ENCODE measurements at places on chromosomes 13 and 19.

DNA sequence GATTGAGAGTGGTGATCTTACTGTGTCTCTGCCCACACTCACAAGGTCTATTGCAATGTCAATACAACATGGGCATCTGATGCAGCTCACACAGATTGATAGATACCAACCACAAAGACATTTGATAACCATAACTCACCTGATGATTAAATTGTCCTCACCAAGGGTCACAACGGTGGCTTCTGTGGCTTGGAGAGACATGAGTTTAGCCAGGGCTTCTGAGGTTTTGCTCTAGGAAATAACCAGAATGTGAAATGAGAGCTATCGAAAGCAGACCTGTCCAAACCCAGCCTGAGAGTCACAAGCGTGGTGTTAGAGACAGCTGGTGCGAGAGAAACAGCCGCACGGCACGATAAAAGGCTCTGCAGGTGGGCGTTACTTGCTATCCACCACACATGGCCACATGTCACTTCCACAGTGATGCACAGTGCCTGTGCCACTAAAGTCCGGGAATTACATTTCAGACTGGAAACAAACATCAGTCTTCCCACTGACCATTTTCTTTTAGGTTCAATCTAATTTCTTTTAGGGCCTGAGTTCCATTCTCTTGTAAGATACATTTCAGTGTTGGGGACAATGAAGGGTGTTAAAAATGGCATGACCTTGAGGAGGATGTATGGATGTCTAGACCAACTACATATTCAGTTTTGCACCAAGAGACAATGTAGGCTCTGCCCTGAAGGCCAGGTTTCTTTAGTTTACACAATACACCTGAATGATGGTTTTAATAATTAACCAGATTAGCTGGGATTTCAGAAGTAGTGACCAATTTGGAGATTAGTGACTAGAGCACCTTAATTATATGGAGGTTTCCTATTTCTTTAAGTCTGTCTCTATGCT, 53.7 kb downstream of the ATP7B start:
- DNase-seq = no peak

DNA sequence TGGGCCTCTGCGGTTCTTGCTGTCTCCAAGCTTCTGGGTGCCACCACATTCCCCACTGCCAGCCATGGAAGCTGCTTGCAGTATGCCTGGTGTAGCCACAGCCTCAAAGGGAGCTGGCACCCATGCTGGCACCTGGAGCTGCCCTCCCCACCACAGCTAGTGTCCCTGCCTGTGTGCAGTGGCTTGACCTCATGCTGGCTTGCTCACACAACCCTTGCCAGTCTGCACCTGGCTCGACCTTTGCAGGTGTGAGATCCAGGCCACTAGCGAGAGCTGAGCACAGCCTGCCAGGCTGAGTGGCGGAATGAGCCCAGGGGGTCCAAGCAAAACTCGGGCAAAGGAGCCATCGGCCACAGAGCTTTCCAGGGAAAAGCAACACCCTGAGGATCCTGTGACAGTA, 236.7 kb upstream of the CSNK1A1L start:
- DNase-seq = no peak

DNA sequence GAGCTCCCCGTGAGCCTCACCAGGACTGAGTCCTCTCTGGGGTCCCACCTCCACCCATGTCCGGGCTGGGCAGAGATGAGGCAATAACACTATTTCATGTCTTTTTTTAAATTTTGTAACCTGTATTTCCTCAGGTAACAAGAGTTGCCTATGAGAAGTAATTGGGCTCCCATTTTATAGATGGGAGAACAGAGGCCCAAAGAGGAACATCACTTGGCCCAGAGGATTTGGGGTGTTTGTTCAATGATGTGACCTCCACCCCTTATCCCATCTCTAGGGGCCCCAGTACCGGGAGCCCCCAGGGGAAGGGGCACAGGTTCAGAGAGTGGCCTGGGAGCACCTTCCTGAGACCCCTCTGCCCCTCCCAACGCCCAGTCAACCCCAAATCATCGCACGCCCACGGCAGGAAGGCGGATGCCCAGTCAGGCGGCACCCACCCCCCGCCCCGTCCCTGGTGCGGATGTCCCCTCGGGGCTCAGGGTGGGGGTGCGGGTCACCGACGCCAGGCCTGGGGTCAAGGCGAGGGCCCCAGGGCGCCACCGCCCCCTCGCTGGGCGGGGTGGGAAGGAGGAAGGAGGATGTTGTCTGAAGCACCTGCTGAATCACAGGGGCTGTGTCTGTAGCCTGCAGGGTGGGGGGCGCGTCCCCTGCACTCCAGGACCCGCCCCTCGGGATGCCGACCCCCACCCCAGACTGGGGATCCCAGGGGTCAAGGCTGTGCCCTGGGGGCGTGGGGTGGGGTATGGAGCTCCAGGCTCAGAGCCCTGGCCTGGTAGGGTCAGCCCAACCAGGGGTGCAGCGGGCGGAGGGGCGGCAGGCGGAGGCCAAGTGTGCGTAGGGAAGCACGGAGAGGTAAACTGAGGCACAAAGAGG, 9.0 kb upstream of the CIRBP start:
- DNase-seq = no peak

DNA sequence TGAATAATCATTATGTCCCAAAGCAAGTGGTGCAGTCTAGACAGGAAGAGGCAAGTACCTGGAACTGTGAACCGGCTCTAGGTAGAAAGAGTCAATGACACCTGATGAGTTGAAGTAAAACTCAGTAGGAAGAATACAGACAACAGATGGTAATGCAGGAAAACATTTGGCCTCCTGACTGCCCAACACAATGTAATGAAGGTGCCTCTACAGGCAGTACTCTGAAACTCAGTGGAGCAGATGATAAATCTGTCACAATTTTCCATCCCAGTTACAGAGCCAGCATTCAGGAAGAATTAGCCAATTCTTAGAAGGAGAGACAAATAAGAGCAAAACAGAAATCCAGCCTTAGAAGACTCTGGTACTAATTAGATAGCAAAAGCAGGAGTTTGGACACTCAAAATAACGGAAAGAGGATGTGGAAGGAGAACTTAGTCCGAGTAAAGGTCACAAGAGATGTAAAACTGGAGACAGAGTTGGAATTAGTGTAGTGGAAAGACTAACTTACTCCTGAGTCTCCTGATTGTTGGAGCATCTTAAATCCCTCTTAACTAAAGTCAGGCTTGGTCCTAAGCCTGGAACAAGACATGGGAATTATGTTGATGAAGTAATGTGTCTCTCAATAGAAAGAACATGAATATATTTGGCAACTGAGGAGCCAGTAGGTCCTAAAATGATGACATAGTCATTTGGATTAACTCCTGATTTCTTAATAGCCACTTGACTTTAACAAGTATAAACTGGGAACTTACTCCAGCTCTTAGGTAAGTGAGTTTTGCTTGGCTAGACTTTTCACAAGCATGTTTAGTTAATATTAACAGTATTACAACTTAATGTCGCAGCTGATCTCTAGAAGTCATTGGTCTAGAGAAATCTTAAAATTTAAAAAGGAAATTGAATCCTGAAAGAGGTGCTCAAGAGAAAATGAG, 457.3 kb upstream of the MIR17HG start:
- DNase-seq = no peak

DNA sequence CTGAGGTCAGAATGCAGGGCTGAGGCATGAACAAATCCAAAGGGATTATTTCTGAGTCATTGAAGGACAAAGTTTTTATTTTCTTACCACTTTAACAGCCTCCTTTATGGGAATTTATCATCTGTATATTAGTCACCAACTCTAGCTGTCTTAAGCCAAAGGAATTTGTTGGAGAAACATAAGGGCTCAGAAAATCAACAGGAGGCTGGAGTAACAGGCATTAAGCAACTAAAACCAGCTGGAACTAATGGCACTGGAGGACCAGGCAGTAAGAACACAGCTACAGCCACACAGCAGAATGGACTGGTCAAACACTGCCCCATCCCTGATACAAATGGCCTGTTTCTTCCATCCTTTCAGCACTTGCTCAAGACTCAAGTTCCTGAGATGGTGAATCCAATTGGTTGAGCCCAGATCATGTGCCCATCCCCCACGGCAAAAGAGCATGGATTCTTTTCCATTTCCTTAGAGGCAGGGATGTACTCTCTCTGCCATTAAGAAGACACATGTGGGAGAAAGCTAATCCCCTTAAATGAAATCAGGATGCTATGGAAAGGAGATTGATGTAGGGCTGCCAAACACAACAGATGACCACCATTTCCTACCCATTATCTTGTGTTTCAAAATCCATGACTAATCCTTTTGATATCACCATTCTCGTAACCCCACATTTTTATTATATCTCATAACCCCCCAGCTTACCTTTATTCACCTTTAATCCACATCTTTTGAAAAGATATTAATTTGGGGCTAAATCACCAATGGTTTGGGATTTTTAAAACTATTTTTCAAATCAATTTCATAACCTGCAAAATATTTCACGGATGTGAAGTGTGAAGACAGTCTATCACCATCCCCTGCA, 157.0 kb upstream of the FNDC3A start:
- no peak for DNase-seq

- no peak for DNase-seq
Measured at GRCh38 chr13:93765062-93765461, 538.5 kb downstream of the GPC6 start.

DNA sequence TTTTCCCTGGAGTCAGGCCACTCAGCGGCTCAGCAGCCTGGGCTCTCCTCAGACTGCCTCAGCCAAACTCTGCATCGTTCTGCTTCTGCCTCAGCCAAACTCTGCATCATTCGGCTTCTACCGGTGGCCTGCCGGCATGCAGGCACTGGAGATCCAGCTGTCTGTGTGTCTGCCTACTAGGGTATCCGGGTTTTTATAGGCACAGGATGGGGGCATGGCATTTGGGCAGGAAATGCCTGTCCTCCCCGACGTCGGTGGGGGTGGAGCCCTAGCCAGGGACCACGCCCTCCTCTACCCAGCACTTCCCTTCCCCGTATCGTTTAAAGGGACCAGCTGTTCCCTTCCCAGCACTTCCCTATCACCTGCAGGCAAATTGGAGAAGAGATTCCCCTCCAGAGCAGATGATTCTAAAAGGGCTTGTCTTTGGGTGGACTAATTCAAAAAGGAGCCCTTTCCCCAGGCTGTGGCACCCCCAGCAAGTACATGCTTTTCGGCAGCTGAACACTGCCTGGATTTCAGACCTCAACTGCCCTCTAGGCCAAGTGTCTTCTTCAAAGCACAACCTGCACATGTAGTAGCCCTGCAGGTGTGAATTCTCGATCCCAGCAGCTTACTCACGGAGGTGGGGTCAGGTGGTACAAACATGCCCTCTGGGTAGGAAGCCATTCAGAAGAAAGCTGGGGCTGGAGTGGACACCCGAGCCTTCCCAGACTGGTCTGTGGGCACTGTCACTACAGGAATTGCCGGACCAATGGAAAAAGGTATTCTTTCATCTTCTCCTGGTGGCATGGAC, 25.4 kb upstream of the GPR12 start:
- DNase-seq = no peak

DNA sequence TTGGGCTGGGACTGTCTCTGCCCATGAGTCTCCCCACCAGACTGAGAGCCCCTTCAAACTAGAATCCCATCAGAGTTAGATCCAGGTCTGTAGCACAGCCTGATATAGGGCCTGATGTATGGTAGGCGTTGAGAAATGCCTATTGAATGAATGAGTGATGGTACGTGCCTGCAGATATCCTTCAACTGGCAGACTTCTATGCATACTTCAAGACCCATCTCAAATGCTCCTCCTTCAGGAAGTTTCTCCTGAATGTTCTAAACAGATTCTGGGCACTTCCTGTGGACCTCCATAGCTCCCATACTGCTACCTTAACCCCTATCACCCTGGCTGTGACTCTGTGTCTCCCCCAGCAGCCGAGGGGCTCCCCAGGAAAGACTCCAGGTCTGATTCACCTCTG, 48.2 kb downstream of the KCNC3 start:
- no peak for DNase-seq

DNA sequence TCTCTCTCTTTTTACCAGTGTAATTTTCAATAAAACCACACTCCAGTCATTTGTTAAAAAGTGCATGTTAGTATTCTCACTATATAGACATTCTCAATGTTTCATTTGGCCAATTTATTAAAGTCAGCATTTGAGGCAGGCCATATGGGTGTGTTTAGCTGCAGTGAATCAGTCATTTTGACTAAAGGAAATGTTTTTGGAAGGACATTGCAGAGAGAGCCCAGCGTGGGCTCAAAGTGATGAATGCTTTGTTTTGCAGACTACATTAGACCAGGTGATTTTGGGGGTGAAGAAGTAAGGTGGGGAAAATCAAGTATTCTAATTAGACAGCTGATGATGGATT, 116.7 kb downstream of the POSTN start:
- no peak for DNase-seq

GRCh38 chr13:23992781-23993679, 95.7 kb upstream of the C1QTNF9B start:
- no peak for DNase-seq

GRCh38 chr13:21986602-21987001, 315.7 kb downstream of the FGF9 start:
- DNase-seq = no peak

GRCh38 chr19:10501971-10502523, 1.1 kb downstream of the KEAP1 start:
- DNase-seq = peak; percentile 76

- no peak for DNase-seq
Measured at GRCh38 chr19:52778811-52779210, 7.8 kb downstream of the ZNF600 start.

DNA sequence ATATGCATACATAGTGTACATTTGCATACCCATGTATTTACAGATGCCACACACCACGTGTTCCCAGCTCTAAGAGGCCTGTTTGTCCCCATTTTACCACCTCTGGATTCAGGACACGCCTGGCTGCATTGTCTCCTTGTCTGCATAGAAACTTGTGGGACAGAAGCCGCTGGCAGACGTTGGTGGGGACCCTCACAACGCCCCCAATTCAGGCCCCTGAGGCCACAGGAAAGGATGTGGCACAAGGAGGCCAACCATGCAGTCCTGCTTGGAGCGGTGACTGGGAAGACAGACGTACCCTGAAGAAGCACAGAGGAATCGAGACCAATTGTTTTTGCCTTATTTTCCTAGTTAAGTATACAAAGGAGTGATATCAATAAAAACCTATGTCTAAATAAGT, 96.1 kb downstream of the ANKRD10 start:
- DNase-seq = no peak

DNA sequence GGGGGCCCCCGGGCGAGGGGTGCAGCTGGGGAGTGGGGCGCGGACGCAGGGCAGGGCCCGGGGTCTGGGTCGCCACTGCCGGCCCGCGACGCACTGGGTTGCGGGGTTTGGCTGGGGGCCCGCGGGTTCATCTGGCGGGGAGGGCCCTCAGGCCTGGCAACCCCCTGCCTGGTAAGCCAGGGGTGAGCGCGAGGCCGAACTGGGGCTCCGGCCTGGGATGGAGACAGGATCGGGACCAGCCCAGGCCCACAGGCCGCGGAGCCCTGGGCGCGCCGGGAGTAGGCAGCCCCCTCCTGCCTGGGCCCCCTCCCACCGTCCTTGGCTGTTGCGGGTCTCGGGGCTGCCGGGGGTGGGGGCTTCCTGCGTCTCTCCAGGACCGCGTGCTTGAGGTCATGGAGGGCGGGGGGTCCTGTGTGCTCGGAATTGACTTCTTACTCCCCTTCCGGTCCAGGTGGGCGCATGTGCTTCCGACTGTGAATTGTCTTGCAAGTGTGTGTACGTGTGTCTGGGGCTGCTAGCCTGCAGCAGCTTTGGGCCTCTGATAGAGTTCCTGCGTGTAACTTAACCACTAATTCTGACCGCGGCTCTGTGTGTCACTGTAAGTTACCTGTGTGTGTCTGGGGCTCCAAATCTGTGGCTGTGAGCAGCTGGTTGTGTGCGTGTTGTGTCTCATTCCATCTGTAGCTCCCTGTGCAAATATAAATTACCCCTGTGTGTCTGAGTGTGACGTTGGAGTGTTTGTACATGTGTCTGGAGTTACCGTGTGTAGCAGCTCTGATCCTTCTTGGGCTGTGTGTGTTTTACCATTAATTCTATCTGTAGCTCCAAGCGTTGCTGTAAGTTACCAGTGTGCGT, 751 bp downstream of the GRAMD1A start:
- no peak for DNase-seq

- no peak for DNase-seq
Measured at GRCh38 chr13:112882555-112883024, 86.4 kb upstream of the MCF2L start.
